ENCODE measurements at places on chromosomes 16 and 17.

- DNase-seq: no peak
These were observed 20.2 kb downstream of the TMEM186 start for GRCh38 chr16:8777217-8777616.

DNA sequence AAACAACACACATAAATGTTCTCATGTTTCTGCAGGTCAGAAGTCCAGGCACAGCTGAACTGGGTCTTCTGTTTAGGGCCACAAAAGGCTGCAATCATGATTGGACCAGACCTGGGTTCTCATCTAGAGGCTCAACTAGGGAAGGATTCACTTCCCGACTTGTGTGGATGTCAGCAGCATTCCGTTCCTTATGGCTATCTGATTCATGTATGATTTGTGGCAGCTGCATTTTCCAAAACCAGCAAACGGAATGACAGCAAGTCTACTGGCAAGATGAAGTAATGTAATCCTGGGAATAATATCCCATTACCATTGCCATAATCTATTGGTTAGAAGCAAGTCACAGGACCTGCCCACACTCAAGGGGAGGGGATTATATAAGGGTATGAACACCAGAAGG lies 22.1 kb downstream of the CEP112 start:
- DNase-seq: no peak

DNA sequence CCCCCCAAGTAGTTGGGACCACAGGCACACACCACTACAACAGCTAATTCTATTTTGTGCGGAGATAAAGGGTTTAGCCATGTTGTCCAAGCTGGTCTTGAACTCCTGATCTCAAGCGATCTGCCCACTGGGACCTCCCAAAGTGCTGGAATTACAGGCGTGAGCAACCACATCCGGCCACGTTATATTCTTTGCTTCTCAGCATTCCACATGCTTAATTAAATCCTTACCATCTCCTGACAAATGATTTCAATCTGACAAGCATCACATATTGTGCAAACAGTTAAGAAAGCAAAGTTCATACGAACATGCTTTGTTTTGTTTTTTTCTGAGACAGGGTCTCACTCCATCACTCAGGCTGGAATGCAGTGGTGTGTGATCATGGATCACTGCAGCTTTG lies 18.2 kb downstream of the HIGD1B start:
- DNase-seq: no peak

GRCh38 chr17:37490638-37491614 lies 1.2 kb downstream of the DUSP14 start:
- DNase-seq: no peak

DNA sequence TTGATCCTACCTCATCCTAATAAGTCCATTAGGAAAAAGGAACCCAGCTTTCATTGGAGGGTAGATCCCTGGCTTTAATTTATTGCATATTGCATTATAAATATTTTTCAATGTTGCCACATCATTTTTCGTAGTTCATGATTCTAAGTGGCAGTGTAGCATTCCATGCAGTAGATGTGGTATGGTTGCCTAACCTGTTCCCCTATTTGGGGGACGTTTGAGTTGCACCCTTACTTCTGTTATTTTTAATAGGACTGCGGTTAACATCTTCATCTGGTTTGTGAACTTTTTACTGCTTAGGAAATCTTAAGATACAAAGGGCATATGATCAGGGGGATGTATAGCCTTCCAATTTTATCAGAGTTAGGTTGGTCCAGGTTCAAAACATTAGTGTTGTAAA lies 5.4 kb downstream of the SCPEP1 start:
- DNase-seq: no peak

DNA sequence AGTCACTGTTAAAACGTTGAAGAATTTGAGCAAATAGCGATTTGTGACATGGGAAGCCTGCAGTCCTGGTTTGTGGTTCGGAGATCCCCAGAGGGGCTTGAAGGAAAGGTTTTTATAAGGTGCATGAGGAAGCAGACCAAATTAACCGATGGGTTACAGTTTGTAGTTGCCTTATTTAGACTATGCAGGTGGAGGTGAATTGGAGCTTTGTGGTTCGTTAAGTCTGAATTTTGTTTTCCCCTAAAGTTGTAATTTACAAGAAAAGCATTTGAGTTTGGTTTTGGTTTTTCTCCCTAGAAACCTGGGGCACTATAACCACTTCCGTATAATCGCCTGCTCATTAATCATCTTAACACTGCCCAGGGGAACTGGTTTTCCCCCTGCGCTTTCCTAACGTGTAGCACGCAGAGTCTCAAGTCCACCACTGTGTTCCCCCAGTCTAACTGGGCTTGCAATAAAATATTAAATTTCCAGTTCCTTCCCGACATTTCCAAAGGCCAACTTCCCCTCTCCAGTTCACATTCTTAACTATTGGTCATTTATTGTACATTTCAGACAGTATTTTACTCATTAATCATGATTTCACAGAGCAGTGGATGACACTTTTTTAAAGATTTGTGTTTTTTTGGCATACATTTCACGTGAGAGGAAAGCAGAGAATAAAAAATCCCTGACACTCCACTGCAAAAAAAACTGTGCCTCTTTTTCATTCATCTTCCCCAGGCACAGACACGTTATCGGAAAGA lies 932 bp downstream of the ZNF267 start:
- DNase-seq: no peak

DNA sequence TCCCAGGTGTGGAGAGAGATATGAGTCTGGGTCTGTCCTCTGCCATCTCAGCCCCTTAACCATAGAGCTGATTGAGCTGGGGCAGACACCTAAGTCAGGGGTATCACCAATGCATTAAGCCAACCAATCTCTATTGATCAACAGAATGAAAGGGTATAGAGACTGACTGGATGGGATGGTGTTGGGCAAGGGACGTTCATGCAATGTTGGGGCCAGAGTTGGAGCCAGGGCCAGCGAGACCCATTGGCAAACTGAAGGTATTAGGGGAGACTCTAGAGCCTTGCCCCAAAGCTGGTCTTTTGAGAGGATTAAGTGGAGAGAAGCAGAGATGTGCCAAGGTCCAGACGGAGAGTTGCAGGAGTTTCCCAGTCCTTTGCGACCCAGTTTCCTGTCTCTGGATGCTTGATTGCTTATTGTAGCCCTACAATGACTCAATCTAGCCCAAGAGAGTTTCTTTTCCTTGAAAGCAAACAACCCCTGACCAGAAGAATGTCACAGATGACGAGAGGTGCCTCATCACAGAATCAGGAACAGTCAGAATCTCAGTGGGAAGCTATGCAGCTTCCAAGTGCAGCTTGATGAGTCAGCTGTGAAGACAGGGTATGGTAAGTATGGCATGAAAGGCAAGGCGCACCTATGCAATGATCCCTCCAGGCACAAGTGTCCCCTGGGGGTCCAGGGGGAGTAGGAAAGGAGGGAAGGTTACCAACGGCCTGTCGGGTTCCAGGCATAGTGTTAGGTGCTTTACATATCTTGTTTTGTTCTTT lies 137.2 kb downstream of the UTP18 start:
- no peak for DNase-seq

DNA sequence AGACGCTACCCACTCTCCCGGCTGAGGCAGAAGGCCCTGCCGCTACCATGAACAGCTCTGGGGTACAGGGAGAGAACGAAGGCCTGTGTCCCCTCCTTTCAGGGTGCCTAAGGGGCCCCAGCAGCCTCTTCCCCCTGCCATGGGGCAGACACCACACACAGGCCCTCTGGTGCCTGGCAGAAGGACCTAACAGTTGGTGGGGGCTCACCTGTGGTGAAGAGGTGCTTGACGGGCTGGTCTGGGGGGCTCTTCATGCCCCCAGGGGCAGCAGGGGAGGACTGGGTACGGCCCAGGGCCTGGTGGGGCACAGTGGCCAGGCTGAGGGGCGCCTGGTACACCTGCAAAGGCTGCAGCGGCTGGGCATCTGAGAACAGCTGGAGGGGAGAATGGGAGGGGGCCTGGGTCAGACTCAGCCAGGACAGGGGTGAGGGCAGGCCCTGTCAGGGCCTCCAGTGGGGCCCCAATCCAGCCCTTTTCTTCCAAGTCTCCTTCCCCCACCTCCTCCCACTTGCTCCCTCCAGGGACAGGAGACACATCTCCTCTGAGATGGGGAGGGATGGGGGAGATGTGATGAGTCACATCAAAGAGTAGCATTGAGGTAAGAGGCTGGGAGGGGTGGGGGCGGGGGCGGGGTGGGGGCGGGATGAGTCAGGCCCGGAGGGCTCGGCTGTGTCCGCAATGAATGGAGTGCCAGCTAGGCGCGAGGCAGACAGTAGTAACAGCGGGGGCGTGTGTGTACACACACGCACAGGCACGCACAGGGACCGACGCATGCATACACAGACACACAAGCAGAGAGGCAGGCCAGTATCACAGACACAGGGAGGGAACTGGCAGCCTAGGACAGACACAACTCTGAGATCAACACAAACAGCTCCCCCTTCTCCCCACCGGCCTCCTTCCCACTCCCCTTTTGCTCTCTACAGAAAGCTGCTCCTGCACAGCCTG lies 16.1 kb downstream of the G6PC3 start:
- peak; percentile 63 for DNase-seq

DNA sequence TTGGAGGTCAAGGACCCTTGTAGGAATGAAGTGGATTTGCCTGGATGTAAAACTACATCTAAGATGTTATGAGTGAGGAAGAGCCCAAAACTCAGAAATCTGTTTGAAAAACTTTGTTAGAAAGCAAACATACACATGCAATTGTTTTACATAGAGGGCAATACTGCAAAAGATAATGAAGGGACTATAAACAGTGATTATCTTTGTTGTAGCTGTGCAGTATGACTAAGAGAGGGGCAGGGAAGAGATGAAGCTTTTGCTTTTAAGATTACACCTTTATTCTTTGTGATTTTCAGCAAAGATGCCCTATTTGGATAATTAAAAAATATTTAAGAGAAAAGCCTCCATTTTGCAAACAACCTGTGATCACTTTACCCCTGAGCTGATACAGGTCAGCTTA lies 839.9 kb upstream of the RBFOX1 start:
- DNase-seq: no peak

- DNase-seq: no peak
These were observed 7.4 kb downstream of the ZDHHC7 start for GRCh38 chr16:85003725-85004586.
